ENCODE measurements at places on chromosomes 16 and 17. TPM values are rescaled to one million over a fixed set of nuclear protein-coding genes. Genes with fewer than 3 reads are reported as not detected.
A peak's percentile ranks its signal among the peaks of the same experiment; 100 is the strongest.

Gene P2RX1
- total RNA-seq = 1.2 TPM

Gene ANKRD40CL
- total RNA-seq = not detected

Gene AATK
- 0.51 TPM for total RNA-seq

Gene CPNE7
- total RNA-seq = not detected

Gene MYH1
- total RNA-seq = under 0.01 TPM

- no peaks in the 10 kb centered on the region for H3K36me3 ChIP-seq
- no peaks in the 10 kb centered on the region for H3K27me3 ChIP-seq
- H3K4me1 ChIP-seq = no peaks in the 10 kb centered on the region
- no peak for DNase-seq
- no peak overlapping the region for H3K4me3 ChIP-seq
These were observed 103.9 kb upstream of the FAM20A start for GRCh38 chr17:68704871-68705713.

DNA sequence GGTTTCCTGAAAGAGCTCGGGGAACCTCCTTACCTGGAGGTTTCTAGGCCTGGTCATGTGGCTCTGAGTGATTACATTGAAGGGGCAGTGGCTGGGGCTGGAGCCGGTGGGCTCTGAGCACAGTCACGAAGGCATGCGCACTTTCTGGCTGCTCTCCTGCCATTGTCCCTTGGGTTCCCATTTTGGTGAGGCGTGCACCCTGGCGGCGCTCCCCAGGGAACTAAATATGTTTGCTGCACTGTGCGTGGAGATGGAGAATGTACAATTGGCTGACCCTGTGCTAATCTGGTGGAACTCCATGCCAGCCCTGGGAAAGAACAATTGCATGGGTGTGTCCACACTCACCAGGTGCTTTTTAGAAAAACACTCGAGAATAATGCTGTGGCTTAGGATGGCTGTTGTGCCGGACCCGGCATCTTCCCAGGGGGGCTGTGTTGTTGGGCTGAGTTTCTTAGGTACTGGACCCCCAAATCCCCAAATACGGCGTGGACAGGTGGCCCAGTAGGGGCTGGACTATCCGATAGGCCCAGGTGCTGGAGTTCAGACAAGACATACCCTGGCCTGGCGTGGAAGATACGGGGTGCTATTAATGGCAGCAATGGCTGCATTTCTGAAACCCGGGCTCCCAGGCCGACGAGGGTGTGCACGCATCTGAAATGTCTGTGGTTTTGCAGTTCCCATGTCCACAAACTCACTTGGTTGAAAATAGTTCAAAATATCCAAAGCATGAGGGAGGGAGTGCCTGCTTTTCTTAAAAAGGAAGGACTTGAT is 230.5 kb downstream of the SEC14L1 start:
- H3K27me3 ChIP-seq = no peaks in the 10 kb centered on the region
- no peak for DNase-seq
- peaks cover 6% of the 10 kb centered on the region for H3K4me1 ChIP-seq
- no peaks in the 10 kb centered on the region for H3K36me3 ChIP-seq
- no peak overlapping the region for H3K4me3 ChIP-seq

DNA sequence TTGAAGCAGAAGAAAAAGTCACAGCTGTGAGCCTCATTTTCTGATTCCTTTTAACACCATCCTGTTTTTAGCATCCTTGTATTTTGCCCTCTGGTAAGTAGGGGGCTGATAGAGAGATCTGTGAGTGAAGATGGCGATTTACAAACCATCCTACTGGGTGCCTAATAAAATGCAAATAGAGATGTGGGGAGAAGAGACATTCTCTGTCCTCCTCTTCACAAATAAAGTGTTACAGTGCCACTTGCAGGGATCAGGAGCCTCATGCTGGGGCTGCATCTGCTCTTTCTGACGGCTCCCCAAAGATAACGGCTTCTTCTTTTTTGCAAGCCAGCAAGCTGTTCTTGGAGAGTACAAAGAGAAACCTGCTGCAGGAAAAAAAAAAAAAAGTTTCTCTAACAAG is 418.6 kb downstream of the TOX3 start:
- no peak for DNase-seq
- H3K27ac ChIP-seq = no peak overlapping the region
- H3K36me3 ChIP-seq = no peaks in the 10 kb centered on the region
- H3K4me3 ChIP-seq = no peak overlapping the region

DNA sequence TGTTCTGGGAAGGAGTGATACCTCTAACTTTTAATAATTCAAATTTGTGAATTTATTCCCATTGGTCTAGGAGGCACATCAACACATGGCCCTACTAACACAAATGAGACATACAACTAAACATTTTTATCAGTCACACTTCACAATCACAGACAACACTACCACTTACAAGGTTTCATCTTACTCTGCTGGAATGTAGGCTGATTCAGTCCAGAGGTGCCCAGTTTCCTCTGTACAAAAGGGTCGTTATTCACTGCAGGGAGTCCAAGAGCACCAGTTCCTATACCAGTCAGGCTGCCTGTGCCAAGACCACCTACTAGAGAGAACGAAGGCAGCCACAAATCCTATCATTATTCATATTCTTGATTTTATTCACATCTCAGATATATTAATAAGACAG is 41.4 kb downstream of the SETD6 start:
- H3K27me3 ChIP-seq = no peaks in the 10 kb centered on the region
- H3K4me3 ChIP-seq = no peak overlapping the region

- H3K27me3 ChIP-seq = no peaks in the 10 kb centered on the region
- no peak overlapping the region for H3K4me3 ChIP-seq
These were observed 93.5 kb downstream of the CDYL2 start for GRCh38 chr16:80710918-80711317.

GRCh38 chr17:78174870-78175642 is 6.7 kb downstream of the SYNGR2 start:
- no peaks in the 10 kb centered on the region for H3K36me3 ChIP-seq
- no peaks in the 10 kb centered on the region for H3K27me3 ChIP-seq
- H3K4me3 ChIP-seq = no peak overlapping the region
- H3K4me1 ChIP-seq = no peaks in the 10 kb centered on the region
- H3K27ac ChIP-seq = peak overlapping the region; percentile 85

GRCh38 chr16:22235839-22236745 is 30.0 kb downstream of the EEF2K start:
- H3K4me1 ChIP-seq = peaks cover 10% of the 10 kb centered on the region
- no peaks in the 10 kb centered on the region for H3K27me3 ChIP-seq
- no peak for DNase-seq

GRCh38 chr16:19003935-19004334 is 20.2 kb downstream of the TMC7 start:
- H3K27ac ChIP-seq = no peak overlapping the region
- no peaks in the 10 kb centered on the region for H3K4me1 ChIP-seq
- no peaks in the 10 kb centered on the region for H3K36me3 ChIP-seq
- H3K4me3 ChIP-seq = no peak overlapping the region
- no peaks in the 10 kb centered on the region for H3K27me3 ChIP-seq
